HT1080 (cell line): ENCODE measurements at places on chromosomes 2 and 18.
A peak's percentile ranks its signal among the peaks of the same experiment; 100 is the strongest.

- DNase-seq = no peak
These were observed 115.7 kb downstream of the MYCN start for GRCh38 chr2:16055848-16056580.

GRCh38 chr2:43008388-43008787 is 216.0 kb upstream of the HAAO start:
- DNase-seq = no peak

- no peak for DNase-seq
These were observed 76.2 kb upstream of the GLI2 start for GRCh38 chr2:120659275-120659977.

DNA sequence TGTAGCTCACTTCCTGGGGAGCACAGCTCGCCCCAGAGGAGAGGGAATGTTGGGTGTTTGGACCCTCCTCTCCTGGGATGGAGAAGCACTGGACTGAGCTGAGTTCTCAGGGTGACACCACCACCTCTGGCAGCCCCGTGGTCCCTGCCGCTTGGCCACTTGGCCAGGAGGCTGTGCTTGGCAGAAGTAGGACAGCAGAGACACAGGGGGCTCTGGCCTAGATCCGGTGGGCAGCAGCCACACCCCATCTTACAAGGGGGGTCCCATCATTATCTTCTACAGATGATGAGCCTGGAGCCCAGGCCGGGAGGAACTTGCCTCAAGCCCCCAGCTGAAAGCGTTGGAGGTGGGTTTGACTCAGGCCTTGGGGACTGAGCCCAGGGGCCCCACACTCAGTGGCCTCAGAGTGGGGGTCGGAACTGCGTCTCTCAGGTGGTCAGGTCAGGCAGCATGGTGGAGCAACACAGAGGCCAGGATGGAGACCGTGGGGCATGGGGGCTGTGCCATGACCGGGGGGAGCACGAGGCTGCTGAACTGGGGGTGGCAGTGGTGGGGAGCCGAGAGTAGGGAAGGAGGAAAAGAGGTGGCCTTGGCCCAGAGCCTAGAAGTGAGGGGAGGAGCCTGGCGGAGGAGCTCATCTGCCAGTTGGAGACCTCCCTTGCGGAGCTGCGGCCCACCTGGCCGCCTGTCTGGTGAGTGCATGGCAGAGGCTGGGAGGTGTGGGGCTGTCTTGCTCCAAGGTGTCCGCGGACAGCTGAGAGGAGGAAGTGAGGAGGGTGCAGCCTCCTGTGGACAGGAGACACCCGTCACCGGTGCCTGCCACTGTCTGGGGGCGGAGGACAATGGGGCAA is 63.6 kb upstream of the HDAC4 start:
- no peak for DNase-seq

DNA sequence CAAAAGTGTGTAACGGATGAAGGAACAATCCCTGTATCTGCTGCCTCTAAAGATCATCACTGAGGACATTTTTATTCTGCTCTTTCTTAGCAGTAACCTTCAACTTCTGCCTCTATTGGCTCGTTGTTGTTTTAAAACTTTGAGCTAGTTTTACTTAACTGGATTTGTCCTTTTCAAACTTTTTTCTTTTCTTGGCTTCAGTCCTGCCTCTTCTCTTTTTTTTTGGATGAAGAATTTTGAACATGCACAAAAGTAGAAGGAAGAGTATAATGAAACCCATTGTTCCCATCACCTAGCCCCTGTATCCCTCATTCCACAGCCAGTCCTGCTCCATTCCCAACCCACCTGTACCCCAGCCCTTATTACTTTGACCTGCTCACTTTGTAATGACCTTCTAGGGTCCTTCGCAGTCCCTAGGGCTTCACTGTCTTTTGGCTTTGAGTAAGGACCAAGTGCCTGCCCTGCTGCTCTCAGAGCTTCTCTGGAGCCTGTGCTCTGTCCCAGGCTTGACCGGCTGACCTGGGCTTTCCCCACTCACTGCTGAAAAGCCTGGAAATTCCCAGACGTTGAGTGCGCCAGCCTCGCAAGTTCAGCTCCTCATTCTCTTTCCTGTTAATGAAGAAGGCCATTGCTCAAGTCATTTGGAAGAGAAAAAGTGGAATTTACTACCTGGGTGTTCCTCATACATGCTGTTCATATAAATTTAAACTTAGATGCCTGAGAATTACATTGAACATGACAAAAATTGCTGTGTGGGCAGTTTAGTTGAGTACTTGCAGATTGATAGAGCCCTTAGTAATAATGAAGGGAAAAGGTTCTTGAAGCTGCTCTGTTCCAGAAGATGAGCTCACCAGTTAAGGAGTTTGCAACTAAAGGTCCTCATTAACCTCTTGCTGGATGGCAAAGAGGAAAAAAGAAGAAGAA is 149.3 kb upstream of the ALPP start:
- DNase-seq = no peak

- DNase-seq = no peak
These were observed 111.6 kb upstream of the DNMT3A start for GRCh38 chr2:25453199-25453905.

DNA sequence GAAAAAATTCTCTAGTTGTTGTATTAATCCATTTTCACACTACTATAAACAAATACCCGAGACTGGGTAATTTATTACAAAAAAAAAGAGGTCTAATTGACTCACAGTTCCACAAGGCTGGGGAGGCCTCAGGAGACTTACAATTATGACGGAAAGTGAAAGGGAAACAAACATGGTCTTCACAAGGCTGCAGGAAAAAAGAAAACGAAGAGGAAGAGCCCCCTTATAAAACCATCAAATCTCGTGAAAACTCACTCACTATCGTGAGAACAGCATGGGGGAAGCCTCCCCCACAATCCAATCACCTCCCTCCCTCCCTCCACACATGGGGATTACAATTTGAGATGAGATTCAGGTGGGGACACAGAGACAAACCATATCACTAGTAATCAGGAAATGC is 61.7 kb upstream of the SPTBN1 start:
- no peak for DNase-seq

GRCh38 chr2:106197878-106198277 is 3.8 kb upstream of the UXS1 start:
- peak; percentile 76 for DNase-seq

DNA sequence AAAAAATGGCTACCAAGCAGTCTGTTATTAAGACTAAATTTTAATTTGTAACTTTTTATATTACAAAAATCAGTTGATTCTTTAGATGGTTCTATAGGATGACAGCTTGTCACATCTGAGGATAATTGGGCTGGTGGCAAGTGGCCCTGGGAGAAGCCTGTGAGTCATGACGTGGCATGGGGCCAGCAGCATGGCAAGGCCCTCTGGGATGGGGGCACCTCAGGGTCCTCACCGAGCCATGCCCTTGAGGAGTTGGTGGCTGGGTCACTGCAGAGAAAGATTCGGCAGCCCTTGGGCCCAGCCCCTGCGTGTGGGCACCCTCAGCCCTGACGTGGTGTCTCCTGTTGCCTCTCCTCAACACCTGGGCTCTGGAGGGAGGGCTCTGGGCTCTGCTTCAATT is 49.7 kb downstream of the STK25 start:
- no peak for DNase-seq

GRCh38 chr2:29113891-29114321 is 1.3 kb upstream of the CLIP4 start:
- DNase-seq = peak; percentile 68

GRCh38 chr18:22711192-22711685 is 221.9 kb upstream of the RBBP8 start:
- DNase-seq = peak; percentile 69

DNA sequence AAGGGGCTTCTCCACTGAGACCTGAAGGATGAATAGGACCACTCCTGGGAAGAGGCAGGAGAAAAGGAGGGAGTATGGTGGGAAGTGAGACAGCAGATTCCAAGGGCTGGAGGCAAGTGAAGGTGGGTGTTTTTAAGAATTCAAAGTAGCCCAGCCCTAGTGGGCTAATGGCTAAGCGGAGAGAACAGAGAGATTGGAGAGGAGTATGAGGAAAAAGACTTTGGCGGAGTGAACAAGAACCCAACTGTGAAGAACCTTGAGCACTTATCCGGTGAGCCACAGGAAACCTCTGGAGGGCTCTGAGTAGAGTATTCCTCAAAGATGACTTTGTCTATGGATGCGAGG is 142.6 kb downstream of the COPS8 start:
- DNase-seq = no peak
